Activated CD4-positive, alpha-beta T cell treated with anti-CD3 and anti-CD28 coated beads, Interleukin-2, amount 50 U/mL, for 4 hours (primary cell): ENCODE measurements at places on chromosomes 5 and 9.

- no peak for DNase-seq
These were observed 77.1 kb downstream of the GOLPH3 start for GRCh38 chr5:32096891-32097595.

DNA sequence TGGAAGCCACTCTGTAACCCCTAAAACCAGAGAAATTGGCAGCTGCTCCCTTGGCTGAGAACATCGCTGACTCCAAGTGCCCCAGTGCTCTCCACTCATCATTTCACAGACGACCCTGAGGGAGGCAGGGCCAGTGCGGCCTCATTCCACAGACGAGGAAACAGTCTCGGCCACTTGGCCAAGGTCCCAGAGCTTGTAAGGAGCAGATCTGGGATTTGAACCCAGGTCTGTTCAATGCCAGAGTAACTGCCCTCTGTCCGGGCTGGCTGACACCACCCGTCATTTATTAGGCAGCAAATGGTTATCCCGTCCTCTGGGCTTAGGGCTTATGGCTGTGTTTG lies 19.9 kb upstream of the IER5L start:
- DNase-seq, result no peak

GRCh38 chr5:74631081-74631953 lies 9.2 kb downstream of the ENC1 start:
- no peak for DNase-seq

DNA sequence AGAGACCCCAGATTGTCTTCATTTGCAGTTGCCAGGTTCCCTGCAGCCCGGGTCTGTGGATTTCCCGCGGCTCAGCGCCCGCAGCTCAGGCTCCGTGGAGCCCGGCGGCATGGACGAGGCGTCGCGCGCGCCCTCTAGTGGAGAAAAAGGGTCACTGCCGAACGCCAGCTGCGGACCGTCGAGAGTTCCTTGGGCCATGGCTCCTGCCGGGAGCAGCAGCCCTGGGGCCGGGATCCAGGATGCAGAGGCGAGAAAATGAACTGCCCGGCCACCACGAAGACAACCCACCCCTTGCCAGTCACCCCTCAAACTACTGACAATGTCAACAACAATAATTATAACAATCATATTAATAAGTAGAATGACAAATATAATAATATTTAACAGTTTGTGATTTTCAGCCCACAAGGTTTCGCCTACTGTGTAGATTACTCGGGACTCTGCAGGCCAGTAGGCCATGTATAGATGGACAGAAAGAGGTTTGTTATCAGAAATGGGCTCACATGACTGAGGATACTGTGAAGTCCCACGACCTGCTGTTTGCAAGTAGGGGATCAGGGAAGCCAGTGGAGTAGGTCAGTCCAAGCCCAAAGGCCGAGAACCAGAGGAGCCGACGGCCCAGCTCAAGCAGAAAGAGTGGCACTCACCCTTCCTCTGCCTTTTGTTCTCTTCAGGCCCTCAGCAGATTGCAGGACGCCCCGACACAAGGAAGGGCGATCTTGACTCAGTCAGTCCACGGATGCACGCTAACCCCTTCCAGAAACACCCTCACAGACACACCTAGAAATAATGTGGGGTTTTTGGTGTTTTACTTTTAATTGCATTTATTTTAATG lies 43.1 kb downstream of the BOD1 start:
- peak; percentile 60 for DNase-seq

DNA sequence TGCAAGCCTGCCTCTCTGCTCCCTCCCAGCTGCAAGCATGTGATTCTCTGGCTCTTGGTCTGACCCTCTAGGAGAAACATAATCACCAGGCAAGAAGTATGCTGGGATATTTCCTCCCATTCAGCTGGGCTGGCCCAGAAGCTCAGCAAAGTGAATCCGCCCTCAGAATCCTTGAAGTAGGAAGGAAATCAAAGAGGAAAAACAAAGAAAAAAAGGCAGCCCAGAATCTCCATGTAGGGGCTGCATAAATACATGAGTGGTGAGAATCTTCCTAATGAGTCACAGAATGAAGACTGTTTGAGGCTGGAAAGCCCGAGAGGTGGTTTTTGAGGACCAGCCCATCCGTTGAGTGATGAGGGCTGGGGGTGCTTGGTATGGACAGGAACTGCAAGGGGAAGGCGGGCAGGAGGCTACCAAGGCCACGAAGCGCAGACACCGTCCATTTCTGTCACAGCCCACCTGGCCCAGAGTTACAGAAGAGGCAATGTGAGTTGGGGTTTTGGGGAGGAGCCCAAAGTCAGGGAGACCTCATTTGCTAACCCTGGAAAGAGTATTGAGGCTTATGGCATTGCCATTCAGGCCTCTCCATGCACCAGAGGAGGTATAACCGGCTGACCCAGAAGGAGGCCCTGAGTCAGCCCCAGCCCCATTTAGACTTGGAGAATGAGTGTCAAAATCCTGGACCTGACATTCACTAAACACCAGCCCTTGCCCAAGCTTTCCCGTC lies 33.4 kb upstream of the TGFBR1 start:
- no peak for DNase-seq

- DNase-seq, result peak; percentile 74
These were observed 1.5 kb downstream of the RNF145 start for GRCh38 chr5:159207686-159208513.

GRCh38 chr9:14325147-14325546 lies 11.2 kb upstream of the NFIB start:
- DNase-seq, result no peak

- no peak for DNase-seq
These were observed 297.7 kb downstream of the MSX2 start for GRCh38 chr5:175021841-175022625.

- DNase-seq, result no peak
These were observed 668.4 kb upstream of the CDH9 start for GRCh38 chr5:27706832-27707231.

- no peak for DNase-seq
These were observed 24.4 kb upstream of the SCAMP1 start for GRCh38 chr5:78335976-78336375.

- no peak for DNase-seq
These were observed 6.2 kb downstream of the ZBED3 start for GRCh38 chr5:77080905-77081304.

DNA sequence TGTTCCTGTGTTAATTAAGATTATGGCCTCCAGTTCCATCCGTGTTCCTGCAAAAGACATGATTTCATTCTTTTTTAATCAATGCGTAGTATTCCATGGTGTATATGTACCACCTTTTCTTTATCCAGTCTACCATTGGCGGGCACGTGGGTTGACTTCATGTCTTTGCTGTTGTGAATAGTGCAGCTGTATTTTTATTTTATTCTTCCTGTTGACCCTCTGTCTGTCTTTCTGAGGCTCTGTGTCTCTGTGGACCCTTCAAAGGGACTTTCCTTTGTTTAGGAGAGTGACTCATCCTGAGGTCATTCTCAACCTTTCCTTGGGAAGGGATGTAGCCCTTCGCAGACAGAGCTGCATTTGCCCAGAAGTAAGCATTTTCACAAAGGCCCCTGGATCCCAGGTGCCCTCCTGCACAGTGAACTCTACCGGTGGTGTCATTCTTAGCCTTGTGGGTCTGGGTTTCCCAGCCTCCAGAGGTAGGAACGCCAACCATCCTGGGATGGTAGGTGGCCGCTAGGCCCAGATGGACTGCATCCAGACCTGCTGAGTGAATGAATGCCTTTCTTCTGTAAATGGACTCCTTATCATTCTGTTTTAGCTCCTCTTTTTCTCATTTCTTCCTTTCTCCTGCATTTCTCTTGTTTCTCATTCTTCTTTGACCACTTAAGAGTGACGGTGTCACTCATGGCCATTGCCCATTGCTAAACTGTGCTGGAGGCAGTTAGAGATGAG lies 22.4 kb downstream of the TRIO start:
- no peak for DNase-seq

DNA sequence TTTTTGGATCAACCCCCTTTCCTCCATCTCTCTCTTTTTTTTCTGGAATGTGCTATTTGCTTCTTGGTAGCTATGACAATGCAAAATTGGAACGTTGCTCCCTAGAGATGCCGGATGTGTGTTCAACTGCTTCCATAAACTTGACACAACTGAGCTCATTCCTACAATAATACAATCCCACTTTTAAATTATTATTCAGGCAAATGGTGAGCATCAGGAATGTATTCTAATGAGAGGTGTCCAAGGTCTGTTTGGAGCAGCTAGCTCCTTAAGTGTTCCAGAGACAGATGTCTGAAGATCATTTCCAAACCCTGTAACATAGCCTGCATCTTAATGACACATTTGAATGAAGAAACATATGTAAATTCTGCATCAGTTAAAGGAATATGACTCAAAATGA lies 518.4 kb downstream of the TAF11L14 start:
- no peak for DNase-seq

- no peak for DNase-seq
These were observed 195.2 kb downstream of the AOPEP start for GRCh38 chr9:94921656-94922055.

DNA sequence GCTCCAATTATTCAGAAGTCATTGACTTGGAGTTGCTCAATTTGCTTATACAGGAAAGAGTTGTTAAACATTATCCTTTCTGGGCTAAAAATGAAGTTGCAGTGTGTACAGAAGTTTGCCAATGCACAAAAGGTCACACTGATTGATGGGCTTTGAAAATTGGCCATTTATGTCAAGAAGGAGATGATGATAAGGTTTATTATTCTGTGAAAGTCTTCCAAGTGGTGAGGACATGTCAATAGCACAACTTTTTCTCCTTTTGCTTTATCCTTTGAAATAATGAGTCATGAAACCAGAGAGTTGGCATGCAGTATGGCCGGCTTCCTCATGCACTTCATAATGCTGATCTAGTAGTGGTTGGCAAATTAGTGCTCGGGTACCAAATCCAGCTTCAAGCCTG lies 848.5 kb upstream of the WWC1 start:
- DNase-seq, result no peak

GRCh38 chr9:131610231-131610761 lies 65.0 kb downstream of the PRRT1B start:
- DNase-seq, result no peak
